Uterus (tissue), 4 donors: ENCODE measurements at places on chromosomes 7 and 10. TPM values are rescaled to one million over a fixed set of nuclear protein-coding genes. Genes with fewer than 3 reads are reported as not detected.

The NHLRC2 gene
- 9.0 TPM for total RNA-seq

The FKBP6 gene
- total RNA-seq: not detected

The PRLHR gene
- 0.90 TPM for total RNA-seq

The OR6V1 gene
- not detected for total RNA-seq

The CD36 gene
- total RNA-seq: 186 TPM
